ENCODE measurements at places on chromosomes 13 and 19. TPM values are rescaled to one million over a fixed set of nuclear protein-coding genes. Genes with fewer than 3 reads are reported as not detected.
A peak's percentile ranks its signal among the peaks of the same experiment; 100 is the strongest.

GRCh38 chr19:13026462-13027370 is 31.4 kb downstream of the NFIX start:
- no peak for DNase-seq

- DNase-seq = no peak
These were observed 42.9 kb upstream of the PCDH9 start for GRCh38 chr13:67273001-67273400.

GRCh38 chr13:58144616-58145015 is 513.1 kb downstream of the PCDH17 start:
- no peak for DNase-seq

ZNF548 gene
- total RNA-seq = 8.7 TPM

DNA sequence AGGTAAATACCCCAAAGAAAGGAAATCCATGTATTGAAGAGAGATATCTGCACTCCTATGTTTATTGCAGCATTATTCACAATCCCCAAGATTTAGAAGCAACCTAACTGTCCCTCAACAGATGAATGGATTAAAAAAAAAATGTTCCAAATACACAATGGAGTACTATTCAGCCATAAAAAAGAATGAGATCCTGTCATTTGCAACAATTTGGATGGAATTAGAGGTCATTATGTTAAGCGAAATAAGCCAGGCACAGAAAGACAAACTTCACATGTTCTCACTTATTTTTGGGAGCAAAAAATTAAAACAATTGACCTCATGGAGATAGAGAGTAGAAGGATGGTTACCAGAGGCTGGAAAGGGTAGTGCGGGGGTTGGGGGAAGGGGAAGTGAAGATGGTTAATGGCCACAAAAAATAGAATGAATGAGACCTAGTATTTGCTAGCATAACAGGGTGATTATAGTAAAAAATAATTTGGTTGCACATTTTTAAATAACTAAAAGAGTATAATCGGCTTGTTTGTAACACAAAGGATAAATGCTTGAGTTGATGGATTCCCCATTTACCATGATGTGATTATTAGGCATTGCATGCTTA is 9.7 kb upstream of the ZNF709 start:
- DNase-seq = no peak

S1PR2 gene
- total RNA-seq = 4.7 TPM

GRCh38 chr13:26062853-26063444 is 11.1 kb upstream of the SHISA2 start:
- peak; percentile 15 for DNase-seq

PRKCSH gene
- 119 TPM for total RNA-seq

LTBP4 gene
- total RNA-seq = 42.9 TPM

- DNase-seq = peak; percentile 81
These were observed 51.4 kb downstream of the VWA8 start for GRCh38 chr13:41909506-41909905.

VSIG10L gene
- total RNA-seq = 0.99 TPM

DNA sequence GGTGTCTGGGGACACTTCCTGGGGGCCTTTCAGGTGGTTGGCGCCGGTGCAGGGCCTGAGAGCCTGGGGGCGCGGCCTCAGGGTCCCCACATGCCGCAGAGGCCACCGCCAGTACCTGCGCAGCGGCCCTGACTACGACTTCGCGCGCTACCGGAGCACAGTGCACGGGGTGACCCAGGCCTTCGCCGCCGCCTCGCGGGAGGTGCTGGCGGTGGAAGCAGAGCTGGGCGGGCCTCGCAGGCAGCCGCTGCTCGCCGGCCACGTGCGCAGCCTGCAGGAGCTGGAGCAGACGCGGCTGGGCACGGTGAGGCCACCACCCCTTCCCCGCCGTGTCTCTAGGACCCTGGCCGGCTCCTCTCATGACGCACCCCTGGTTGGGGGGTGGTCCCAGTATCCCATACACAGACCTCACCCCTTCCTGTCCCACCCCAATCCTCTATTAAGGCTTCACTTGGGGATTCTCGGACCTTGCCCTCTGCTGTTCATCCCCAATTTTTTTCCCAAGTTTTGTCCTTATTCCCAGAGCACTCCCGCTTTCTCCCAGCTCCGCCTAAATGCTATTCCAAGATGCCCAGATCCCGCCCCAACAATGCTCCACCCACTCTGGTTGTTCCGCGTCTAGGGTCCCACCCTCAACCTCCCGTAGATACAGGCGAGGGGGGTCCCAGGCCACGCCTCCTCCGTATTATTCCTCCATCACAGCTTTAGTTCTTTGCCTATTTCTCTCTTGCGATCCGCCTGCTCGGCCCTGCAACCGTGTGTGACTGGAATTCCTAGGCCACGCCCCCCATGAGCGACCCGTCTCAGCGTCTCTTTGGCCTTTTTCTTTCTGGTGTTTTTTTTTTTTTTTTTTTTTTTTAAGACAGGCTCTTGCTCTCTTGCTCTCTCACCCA is 1.0 kb downstream of the REX1BD start:
- peak; percentile 40 for DNase-seq

- DNase-seq = peak; percentile 53
These were observed 154.0 kb upstream of the GPR12 start for GRCh38 chr13:26914624-26915023.

GPR12 gene
- not detected for total RNA-seq

GRCh38 chr19:45569619-45570421 is 14.8 kb downstream of the OPA3 start:
- no peak for DNase-seq

DNA sequence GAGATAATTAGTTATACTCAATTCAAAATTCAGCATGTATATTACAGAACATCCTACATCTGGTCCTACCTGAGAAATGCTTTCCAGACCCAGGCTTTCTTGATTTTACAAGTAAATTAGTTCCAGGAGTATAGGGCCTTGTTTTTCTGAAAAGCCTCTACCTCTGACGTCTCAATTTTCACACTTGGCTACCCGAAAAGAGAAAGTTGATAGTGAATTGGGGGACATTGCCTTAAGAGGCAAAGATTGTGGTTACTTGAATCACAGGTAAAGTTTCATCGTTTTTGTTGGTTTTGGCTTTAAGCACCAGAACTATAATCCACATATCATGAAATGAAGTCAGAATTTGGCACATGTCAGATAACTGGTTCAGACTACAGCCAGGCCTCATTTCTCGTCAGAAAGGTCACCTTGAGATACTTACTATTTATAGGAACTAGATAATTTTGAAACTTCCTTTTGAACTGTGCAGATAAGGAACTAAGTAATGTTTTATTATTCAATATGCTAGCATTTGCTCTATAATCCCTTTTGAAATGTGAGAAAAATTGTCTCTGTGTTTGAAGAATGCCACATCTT is 30.8 kb downstream of the FAM124A start:
- no peak for DNase-seq

- DNase-seq = no peak
These were observed 86.5 kb downstream of the DACH1 start for GRCh38 chr13:71780546-71780945.

DNA sequence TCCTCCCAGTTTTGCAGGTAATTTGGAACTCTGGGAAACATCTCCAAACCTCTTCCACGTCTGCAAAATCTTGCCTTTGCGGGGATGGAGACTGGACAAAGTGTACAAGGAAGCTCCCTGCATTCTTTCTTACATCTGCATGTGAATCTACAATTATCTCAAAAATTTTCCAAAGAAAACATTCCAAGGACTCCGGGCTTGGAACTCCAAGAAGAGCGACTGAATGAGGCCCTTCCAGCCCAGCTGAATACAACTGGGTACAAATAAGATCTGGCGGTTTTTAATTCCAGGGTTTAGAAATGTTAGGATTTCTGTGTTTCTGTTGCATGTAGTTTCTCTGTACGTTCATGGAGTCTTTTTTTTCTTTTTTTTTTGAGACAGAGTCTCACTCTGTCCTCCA is 28.5 kb downstream of the EXOC3L2 start:
- no peak for DNase-seq

DNA sequence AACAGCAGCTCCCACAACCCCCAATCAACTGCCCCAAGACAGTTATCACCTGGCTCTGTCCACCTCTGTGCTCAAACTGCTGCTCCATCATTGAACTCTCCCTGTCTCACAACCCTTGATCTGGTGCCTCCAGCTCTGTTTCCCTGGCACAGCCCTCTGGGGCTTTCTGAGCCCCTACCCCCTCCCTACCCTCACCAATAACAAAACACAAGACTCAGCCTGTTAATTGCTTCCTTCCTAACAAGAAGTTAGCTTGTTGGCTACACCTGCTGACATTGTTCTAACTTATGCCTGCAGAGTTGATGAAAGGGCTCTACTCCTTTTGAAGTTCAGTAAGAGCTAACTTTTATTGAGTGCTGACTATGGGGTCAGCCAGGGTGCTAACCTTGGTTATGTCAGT is 99.4 kb upstream of the FNDC3A start:
- DNase-seq = no peak

DNA sequence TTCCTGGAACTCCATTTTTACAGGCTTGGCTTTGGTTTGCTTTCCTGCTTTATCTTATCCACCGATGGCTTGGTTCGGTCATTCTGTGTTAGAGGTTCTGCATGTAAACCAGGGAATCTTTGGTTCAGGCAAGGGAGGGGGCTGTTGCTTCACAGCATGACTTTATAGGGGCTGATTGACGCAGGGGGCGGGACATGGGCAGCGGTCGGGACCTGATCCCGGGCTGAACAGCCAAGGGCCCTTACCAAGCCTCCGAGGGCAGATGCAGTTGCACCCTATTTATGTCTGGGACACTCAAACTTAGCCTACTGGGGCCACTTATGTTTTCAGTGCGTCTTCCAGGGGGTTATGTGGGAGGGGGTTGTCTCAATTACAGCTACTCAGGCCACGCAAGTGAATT is 312.4 kb downstream of the ZNF536 start:
- DNase-seq = no peak

GRCh38 chr13:97211300-97211699 is 10.8 kb upstream of the MBNL2 start:
- no peak for DNase-seq

- no peak for DNase-seq
These were observed 688 bp downstream of the ZNF225 start for GRCh38 chr19:44113784-44114390.

DNA sequence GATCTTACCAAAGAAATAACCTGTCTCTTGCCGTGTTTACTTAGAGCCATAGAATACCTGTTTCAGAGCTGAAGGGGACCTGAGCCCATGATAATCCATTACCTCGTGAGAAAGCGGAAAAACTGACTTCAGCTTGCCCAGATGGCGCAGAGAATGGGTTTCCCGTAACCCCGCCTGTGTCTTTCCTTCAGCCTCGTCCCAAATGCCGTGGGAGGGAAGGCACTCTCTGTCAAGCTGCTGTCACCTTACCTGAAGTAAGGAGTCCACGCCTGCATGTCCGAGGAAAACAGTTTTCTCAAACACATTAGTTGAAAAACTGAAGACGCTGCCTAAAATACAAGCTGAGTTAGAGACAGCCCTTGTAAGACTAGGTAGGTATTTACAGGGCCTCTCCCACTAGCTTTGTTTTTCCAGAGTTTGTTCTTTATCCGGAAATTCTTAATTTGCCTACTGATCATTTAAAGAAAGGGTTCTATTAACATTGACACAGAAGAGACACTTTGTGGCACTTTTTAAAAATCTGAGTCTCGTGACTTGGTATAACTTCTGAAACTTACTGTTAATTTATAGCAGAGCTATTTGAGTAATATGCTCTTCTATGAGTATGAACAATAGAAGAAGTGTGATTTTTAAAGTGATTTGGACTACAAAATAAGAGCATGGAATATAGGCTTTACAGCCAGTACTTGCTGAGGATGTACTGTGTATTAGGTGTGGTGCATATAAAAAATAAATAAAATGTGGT is 1.3 kb upstream of the INTS6 start:
- DNase-seq = peak; percentile 43

GRCh38 chr13:37546087-37546486 is 52.5 kb downstream of the POSTN start:
- no peak for DNase-seq

RHPN2 gene
- total RNA-seq = 5.0 TPM

OR10H1 gene
- total RNA-seq = not detected

F10 gene
- total RNA-seq = not detected

GRCh38 chr13:19888799-19889198 is 25.4 kb upstream of the ZMYM5 start:
- DNase-seq = no peak

MIR17HG gene
- 9.0 TPM for total RNA-seq

GRCh38 chr19:8221161-8221560 is 12.0 kb downstream of the CERS4 start:
- no peak for DNase-seq

DNA sequence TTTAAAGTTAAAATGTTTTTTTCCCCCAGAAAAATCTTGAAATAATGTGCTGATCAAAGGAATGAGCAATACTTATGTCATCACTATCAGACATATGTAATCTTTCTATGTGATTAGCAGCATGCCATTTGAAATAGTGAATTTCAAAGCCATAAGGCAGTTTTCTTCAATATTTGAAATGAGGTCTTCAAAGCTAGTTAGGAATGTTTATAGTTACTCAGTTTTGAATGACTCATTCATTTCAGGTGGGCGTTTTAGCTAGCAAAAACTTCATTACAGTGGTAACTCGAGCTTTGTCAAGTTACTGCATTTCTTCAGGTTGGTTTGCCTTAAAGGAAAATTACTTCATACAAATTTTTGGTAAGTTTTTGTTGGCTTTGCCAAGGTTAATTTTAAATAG is 102.1 kb downstream of the ATP8A2 start:
- no peak for DNase-seq

- DNase-seq = peak; percentile 11
These were observed 301.6 kb downstream of the FGF14 start for GRCh38 chr13:102100234-102100633.

C2CD4C gene
- 5.2 TPM for total RNA-seq

- no peak for DNase-seq
These were observed 12.7 kb downstream of the ZNF574 start for GRCh38 chr19:42088471-42089190.

CPB2 gene
- not detected for total RNA-seq

DNA sequence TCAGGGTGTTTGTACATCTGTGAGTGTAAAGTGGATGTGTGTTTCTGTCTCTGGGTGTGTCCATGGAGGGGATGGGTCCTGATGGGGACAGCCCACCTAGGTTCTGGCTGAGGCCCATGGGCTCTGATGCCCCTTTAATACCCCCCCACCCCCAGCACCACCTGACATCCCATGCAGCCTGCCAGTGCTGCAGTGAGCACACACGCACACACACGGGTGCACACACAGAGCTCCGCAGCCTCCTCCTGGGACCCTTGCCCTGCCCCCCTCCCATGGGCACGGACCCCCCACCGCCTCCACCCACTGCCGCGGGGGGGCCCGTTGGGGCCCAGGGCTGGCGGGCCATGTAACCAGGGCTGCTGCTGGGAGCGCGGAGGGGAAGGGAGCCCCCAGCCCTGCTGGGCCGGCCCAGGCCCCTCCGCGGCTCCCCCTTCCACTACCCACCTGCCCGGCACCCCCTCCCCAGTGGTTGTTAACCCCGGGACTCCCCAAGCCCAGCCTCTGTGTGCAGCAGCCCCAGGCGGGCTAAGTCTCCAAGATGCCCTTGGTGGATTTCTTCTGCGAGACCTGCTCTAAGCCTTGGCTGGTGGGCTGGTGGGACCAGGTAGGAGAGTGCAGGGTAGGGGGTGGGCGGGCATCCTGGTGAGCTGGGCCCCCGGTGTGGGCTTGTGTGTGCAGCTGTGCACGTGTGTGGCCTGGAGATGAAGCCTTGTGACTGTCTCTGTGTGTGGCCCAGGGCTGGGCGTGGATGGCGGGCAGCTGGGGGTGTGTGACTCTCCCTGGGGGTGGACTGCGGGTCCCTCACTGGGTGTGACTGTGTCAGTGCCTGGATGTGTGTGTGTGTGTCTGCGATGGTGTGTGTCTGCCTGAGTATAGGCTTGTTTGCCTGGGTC is 32.6 kb downstream of the PDE4A start:
- no peak for DNase-seq
